T-helper 2 cell treated with Interferon-gamma antibody and Interleukin-4, amounts not matched to agents 5 μg/mL and 100 μg/mL, for 36 hours (primary cell): ENCODE measurements at places on chromosomes 16 and 17.

DNA sequence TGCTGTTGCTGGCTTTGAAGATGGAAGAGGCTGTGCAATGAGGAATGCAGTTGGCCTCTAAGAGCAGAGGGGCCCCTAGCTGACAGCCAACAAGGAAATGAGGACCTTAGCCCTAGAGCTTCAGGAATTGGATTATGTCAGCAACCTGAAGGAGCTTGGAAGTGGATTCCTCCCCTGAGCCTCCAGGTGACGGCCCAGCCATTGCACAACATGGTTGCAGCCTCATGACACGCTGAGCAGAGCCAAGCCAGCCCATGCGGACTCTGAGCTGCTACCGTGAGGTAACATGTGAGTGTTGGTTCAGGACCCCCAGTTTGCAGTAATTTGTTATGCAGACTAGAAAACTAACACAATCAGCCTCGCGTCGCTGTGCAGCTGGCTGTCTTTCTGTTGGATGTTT lies 20.2 kb downstream of the CCDC42 start:
- no peak for DNase-seq

GRCh38 chr16:83723244-83723643 lies 84.5 kb upstream of the HSBP1 start:
- DNase-seq: no peak

GRCh38 chr17:62641153-62641552 lies 13.7 kb downstream of the MRC2 start:
- no peak for DNase-seq

- no peak for DNase-seq
Observed at GRCh38 chr17:68759002-68759342, 157.8 kb upstream of the FAM20A start.

- DNase-seq: no peak
Observed at GRCh38 chr17:32269377-32269776, 3.7 kb downstream of the RHBDL3 start.

DNA sequence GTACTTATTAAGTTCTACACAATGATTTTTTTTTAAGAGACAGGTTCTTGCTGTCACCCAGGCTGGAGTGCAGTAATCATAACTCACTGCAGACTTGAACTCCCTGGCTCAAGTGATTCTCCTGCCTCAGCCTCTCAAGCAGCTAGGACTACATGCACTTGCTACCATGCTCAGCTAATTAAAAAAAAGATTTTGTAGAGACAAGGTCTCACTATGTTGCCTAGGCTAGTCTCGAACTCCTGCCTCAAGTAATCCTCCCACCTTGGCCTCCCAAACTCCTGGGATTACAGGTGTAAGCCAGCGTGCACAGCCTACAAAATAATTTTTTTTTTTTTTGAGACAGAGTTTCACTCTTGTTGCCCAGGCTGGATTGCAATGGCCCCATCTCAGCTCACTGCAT lies 22.2 kb downstream of the USP32 start:
- no peak for DNase-seq

- DNase-seq: no peak
Observed at GRCh38 chr17:75504347-75505151, 10.8 kb downstream of the CASKIN2 start.

- DNase-seq: no peak
Observed at GRCh38 chr16:50776037-50776436, 34.2 kb downstream of the CYLD start.

GRCh38 chr17:37833237-37833859 lies 88.5 kb upstream of the HNF1B start:
- DNase-seq: peak; percentile 53

DNA sequence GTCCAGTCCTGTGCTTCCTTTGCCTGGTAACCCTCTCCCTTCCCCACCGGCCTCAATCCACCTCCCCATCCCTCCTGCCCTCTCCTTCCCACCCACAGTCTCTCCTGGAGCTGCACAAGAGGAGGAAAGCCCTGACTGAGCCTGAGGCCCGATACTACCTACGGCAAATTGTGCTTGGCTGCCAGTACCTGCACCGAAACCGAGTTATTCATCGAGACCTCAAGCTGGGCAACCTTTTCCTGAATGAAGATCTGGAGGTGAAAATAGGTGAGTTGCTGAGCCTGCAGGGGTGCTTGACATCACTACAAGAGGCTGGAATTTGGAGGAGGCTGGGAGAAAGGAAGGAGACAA lies 1.3 kb downstream of the PLK1 start:
- no peak for DNase-seq

DNA sequence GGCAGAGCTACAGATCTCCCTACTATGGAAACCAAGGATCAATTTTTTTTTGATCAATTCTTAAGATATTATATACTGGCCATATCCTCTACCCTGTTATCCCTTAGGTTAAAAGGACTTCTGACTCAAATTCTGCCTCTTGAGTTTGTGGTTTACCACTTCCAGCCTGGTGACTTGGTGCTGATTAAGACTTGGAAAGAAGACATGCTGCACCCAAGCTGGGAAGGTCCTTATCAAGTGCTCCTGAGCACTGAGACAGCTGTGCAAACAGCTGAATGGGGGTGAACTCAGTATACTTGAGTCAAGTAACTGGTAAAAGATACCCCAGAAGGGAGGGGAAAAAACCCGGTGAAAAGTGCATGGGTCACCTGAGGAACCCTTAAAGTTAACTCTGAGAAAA lies 20.5 kb upstream of the SPACA3 start:
- DNase-seq: peak; percentile 64

DNA sequence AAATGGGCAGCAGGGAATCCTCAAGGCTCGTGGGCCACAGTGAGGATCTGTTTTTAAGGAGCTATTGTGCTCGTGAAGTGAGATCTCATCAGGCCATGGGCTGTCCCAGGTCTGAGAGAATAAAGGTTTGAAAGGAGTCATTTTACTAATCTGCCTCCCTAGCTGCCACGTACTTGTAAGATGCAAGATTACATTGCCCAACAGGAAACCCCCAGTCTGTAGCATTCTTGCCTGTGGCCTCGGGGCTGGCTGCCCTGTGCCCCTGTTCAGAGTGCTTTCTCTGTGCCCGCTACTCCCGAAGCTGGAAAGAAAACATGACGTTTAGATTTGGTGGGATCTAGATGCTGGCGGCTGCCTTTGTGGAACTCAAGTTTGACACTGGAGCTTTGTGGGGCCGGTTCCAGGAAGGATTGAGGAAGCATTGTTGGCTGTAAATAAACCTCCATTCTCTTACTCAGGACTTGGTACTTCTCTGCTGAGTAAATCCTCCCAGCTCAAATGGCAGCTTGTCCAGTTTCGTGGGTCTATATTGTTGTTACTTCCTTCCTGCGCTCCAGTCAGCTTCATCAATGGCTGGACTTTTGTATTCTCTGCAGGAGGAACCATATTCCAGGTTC lies 21.2 kb downstream of the SAP30BP start:
- DNase-seq: peak; percentile 35

DNA sequence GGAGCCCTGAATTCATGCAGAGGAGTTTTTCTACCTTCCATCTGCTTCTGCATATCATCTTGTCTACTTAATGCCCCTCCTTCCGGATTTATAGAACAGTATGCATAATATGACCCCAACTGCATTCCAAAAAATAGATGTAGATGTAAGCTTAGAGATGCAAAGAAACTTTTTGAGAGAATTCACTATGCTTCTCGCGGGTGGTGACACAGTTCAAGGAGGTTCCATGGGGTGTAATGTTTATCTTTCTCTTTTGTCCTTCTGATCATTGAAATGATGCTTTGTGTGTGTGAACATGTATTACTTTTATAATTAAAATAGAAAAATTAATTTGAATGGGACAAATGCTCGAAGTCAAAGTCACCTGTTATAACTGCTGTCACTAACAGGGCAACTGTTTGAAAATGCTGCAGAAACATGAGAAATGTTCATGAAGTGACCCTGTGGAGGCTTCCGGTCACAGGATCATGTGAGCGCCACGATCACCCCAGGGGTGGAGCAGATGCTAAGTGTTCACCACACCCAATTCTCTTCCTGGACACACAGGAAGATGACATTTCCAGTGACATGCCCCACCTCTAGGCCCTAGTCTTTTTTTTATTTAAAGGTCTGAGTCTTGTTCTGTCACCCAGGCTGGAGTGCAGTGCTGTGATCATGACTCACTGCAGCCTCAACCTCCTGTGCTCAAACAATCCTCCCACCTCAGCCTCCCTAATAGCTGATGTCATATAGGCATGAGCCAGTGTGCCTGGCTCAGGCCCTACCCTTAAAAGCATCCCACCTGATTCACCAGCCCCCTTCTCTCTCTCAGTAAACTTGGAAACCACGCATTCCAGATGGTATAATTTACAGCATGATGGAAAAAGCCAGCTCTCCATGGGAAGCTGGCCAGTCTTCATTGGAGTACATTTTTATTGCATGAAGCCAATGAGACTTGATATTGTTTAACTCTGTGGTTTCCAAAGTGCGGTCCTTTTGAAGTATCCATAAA lies 21.0 kb upstream of the AGRP start:
- DNase-seq: peak; percentile 54

- DNase-seq: no peak
Observed at GRCh38 chr16:75226550-75227360, 8.0 kb downstream of the CTRB1 start.

GRCh38 chr17:19237389-19238166 lies 412 bp downstream of the EPN2 start:
- peak; percentile 60 for DNase-seq

GRCh38 chr17:4147751-4148310 lies 4.8 kb downstream of the CYB5D2 start:
- no peak for DNase-seq

DNA sequence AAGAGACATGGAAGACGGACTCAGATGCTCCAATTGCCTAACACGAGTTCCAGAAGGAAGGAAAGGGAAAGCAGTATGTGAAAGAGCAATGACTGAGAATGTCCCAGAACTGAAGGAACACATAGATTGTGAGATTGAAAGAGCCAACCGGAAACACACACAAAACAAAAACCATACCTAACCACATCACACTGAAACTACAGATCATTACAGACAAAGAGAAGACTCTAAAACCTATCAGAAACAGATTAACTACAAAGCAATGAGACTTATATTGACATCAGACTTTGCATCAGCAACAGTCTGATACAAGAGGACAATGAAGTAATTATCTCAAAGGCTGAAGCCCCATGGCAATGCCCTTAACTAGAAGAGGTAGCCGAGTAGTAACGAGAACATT lies 45.6 kb upstream of the CLEC18B start:
- peak; percentile 10 for DNase-seq

GRCh38 chr17:6147042-6147441 lies 76.9 kb downstream of the WSCD1 start:
- no peak for DNase-seq

DNA sequence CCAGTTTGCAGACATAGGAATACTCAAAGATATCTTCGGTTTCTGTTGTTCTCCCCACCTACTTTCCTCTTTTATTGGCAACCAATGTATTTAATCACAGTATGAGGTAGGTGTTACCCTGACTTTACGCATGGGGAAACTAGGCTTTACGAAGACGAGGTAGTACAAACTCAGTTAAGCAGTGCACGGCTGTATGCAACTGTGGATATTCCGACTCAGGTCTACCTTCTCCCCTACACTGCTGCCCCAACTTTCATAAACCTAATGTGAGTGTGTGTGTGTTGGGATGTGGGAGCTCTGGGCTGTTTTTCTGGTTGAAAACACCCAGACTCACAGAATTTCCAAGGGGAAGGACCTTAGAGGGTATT lies 1.2 kb upstream of the GPT2 start:
- no peak for DNase-seq

DNA sequence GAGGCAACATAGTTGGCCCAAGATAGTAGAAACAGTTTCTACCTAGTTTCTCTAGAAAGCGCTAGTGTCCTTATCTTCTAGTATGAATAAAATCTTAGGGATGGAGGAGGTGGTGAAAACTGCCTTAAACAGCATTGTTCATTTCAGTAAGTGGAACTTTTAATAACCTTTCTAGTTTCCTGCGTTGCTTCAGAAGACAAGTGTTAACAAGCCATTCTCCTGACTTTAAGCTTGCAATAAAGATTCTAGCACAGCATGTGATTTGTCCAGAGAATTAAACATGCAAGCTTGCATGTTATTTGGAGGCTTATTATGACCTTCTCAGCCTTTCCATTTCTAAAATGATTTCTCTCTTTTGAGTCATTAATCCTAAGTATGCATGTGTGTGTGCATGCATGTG lies 72.3 kb downstream of the TANGO6 start:
- DNase-seq: no peak

DNA sequence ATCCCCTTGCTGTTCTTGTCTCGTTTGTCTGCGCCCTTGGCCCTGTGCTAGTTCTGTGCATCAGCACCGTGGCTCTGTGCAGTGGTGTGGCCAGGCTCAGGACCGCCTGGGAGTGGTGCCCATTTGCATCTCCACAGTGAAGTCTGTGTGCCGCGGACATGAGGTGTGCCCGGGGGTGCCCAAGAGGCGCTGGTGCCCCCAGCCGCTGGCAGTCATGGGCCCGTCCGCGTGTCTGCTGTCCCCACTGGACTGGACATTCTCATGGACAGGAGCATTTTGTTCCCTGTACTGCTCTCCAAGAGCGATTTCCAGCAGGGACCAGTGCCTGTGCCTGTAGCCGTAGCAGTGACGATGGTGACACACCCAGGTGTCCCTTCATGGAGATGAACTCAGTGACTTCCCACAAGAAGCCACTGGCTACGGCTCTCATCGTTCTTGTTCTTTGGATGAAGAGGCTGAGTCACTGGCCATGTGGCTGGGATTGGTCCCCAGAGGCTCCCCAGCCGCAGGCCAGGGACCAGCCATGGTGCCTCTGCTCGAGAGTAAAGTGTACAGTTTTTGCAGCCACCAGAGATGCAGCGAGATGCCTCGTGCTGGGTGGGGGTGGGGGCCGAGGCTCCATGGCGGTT lies 13.0 kb upstream of the MC1R start:
- no peak for DNase-seq

DNA sequence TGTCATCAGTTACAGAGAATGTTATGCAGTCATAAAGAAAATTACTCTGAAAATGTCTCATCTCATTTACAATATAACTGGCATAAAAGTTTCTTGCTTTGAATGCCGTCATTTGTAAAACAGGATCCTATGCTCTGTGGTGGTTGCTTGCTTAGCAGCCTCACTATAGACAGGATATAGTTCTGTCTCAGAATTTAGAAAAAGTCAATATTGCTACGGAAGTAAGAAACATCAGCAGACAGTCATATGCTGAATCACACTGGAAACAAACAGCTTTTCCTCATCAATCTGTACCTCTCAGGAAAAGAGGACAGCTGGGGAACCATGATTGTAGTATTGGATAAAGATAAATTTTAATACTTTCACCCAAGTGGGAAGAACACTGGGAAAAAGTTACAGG lies 105.5 kb downstream of the MYO1D start:
- no peak for DNase-seq

- DNase-seq: no peak
Observed at GRCh38 chr17:37532756-37533155, 43.1 kb downstream of the DUSP14 start.

GRCh38 chr17:77312786-77313599 lies 172.2 kb downstream of the SEC14L1 start:
- no peak for DNase-seq

DNA sequence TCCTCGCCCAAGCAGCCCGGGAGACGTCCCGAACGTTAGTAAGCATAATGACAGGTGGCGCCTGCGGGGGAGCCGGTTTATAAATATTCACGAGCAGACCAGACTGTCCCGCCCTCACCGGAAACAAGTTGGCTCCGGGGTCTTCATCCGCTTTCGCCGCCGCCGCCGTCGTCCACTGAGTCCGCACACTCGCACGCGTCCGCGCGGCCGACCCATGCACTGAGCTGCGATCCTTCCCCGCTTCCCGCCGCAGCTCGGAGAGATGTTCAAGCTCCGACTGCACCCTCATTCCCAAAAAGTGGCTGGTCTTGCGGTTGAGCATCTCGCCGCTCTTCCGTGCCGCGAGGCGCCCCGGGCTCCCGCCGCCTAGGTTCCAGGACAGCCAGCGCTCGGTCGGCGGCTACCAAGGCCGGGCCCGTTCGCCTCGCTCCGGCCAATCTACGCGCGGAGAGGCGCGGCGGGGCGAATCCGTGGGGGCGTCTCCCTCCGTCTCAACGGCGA lies 385 bp downstream of the CFAP119 start:
- peak; percentile 37 for DNase-seq
